ENCODE measurements at places on chromosomes 4 and X.

DNA sequence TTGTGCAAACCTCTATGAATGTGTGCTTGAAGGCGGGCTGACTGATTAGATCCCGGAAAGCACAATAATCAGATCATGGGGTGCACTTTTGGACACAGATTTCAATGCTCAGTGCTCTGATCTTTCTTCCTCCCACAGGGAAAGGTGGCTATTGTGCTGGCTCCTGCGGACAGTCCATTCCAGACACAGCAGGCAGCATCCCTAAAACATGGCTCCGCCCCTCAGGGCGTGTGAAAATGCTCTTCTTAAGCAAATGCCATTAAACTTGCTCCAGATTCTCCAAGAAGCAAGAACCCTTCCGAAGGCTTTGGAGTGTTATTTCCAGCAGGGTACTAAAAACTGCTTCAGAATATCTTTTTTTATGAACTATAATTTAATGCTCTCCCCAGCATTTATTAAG is 100.0 kb downstream of the SLC2A9 start:
- DNase-seq: no peak

- no peak for DNase-seq
These were observed 8.7 kb downstream of the RPGR start for GRCh38 chrX:38318606-38319005.

DNA sequence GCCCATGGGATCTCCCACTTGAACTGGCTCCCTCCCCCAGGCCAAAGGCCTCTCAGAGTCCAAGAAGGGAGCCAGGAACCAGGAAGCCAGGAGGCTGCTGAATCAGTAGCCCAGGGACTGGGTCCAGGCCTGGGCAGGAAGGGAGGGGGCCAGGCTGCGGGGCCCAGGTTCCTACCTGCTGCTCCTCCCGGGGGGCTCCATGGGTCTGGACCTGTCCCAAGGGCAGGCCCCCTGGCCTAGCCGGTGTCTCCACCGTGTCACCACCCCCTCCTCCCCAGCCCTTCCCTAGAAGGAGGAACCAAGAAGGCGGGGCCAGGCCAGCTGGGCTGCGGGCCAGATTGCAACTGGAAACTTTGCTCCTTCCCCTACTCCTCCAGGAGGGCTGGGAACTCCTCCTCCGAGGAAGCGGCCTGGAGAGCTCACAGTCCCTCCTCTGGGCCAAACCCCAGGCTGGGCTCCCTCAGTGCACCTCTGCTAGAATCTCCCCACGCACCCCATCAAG is at the start of gene IQSEC2:
Gene IQSEC2 (minus strand): TSS at position 264 of the 502 bp plus-strand sequence.
- DNase-seq: no peak

GRCh38 chrX:5031792-5032191 is 1196.9 kb downstream of the NLGN4X start:
- no peak for DNase-seq

- no peak for DNase-seq
These were observed 17.7 kb upstream of the GPR34 start for GRCh38 chrX:41671082-41671481.

- DNase-seq: no peak
These were observed 24.3 kb downstream of the GRID2 start for GRCh38 chr4:92328095-92328494.

DNA sequence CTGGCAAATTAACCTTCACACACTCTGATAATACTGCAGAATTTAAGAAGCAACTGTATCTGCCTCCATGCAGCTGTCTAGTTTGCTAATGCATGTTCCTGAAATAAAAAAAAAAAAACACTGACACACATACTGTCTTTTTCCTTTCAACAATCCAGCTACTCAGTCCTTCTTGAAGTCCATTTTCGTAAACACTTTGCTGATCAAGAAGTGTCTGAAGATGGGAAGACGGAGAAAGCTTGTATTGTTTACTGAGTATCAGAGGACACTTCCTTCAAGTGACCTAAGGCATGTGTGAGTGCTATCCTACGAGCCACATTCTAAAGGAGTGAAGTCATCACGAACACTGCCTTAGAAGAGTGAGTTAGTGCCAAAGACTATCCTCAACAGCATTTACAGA is 82.6 kb downstream of the LUZP4 start:
- DNase-seq: no peak

DNA sequence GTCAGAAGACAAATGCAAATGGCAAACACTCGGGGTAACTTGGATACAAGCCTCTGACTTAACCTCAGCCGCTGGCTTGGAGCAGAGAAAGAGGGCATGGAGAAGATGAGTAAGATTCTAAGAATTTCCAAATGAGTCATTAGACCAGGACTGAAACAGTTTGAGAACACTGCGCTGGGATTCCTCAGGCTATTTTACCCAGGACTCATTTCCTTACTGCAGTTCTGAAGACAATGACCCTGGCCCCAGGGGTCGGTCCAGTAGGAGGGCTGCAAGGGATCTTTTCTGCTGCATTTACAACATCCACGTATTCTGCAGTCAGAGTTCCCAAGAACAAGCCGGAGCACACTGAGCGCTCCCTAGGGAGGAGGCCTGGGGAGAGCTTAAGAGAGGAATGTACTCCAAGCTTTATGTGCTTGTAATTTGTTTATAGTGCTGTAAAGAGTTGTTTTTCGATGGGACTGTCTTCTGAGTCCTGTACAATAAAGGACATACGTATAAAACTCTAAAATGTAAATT is 27.3 kb upstream of the SORBS2 start:
- no peak for DNase-seq

DNA sequence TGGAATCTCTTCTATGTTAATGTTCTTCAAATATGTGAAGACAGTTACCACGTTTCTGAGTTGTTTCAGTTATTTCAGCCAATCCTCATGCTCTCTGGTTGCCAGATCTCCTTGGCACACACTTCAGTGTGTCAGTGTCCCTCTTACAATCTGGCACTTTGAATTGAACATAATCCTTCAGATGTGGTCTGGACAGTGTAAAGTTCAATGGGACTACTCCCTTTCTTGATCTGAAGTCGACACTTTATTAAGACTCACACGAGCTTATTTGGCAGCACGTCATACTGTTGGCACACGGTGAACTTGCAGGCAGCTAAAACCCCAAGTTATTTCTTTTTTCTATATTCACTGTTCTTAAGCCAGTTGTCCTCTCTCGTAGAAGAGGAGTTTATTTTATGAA is 28.2 kb downstream of the ARSJ start:
- no peak for DNase-seq

DNA sequence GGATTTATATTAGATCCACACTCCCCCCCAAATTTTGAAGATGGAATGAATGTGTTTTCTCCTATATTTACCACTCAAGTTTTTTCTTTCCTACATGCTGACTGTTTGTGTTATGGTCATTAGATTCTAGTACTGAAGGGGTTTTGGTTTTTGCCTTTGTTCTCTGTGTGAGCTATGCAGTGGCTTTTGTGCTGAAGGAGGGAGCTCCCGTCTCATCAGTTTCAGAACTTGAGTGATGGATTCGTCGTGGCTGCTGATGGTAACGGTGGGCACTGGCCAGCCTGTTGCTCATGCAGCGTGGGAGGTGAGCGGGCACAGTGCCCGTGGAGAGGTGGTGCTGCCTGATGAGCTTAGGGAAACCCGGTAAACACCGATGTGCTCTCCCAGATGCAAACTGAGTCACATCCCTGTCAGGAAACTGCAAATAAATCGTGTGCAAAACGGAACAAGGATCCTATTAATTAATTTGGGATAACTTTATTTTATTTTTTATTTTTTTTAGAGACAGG is 101.5 kb downstream of the SORBS2 start:
- no peak for DNase-seq

GRCh38 chr4:100889401-100889800 is 371.6 kb upstream of the EMCN start:
- DNase-seq: no peak

DNA sequence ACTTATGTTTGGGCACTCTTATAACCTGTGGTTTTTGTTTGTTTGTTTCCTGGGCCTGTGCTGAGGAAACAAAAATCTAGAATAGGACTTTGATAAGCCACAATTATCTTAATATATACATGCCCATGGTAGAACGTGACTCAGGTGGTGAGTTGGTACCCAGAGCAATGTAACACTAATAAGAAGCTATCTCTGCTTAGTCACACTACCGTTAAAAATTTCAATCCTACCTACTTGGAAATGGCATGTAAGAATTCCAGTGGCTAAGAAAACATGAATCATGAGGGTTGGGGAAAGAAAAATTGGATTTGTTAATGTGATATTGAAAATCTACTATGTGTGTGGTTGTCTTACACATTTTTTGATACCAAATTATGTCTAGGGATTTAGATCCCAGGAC is 30.5 kb upstream of the ADGRG2 start:
- no peak for DNase-seq
